ENCODE measurements at places on chromosomes 7 and 10.

GRCh38 chr10:132631338-132631735 lies 93.8 kb downstream of the INPP5A start:
- no peak for DNase-seq

GRCh38 chr10:29646960-29647461 lies 12.2 kb upstream of the SVIL start:
- DNase-seq = no peak

GRCh38 chr7:6730343-6730633 lies 23.5 kb upstream of the ZNF12 start:
- DNase-seq = no peak

DNA sequence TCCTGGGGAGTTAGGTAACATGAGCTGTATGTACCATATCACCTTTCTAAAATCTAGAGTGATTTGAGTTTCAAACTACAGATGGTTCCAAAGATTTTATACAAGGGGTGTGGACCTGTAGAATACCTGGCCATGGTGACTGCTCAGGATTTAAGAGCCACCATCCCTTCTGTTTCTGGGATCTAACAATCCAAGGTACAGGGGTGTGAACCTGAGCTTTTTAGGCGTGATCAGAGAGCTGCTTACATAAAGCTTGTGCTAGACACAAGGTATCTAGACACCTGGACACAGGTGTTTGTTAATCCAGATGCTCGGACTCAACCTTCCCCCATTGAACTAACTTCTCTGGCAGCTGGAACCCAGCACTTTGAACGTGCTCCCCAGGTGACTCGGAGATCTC lies 516.4 kb downstream of the RPS24 start:
- DNase-seq = no peak

DNA sequence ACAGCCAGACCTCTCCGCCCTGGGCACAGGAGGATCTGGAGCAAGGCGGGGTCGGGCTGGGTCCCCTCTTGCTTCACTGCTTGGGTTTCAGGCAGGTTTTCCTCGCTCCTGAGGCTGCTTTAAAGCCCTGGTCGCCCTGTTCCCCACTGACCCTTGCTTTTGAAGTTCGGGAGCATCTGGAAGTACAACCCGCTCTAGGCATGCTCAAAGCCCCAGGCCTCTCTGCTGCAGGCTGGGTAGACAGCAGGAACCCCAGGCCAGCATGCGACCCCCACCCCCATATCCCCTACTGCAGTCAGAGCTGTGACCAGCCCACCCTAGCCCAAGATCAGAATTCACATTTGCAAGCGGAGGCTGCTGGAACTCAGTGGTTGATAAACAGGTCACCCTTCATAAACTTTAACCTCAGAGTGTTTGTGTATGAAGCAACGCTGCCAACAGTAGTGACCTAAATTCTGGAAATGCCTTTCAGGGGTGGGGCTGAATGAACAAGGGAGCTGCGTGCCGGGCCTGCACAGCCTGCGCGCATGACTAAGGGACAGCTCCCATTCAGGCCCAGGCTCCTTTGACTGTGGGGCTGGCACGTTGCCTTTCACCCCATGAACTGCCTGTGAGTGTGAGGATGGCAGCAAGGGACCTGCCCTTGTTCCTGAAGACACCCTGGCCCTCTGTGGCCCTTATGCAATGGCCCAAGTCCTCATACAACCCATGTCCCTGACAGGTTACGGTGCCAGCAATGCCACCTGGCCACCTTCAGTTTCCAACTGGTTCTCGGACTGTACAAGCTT lies 52.5 kb downstream of the PROSER2 start:
- DNase-seq = no peak

DNA sequence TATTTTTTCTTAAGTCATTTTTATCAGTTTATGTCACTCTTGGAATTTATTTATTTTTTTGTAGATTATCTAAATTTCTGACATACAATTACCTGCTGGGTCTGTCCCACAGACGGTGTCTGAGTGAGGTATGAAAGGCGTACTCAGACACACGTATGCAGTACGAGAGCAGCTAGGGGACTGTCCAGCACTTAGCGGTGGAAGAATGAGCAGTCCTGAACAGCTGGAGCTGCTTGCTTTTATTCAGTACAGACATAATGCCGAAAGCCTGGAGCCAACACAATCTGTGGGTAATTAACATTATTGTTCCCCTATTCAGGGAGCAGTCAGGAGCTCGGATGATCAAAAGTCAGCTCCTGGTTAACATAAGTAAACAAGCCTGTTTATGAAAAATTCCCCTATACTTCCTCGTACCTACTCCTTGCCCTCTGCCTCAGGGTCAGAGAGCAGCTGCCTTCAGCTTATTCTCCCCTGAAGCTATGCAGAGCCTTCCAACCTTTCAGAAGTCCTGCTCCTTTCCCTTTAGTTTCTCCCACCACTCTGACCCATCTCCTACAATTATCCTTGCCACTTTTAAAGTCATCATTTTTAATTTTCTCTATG lies 488.0 kb upstream of the POM121L12 start:
- DNase-seq = no peak

Measured in stimulated activated CD4-positive, alpha-beta T cell treated with anti-CD3 and anti-CD28 coated beads, Interleukin-15, amount 100 ng/mL, for 1 hour (primary cell).